Renal pelvis (tissue), 12 donors: ENCODE measurements at places on chromosomes 2 and 18. TPM values are rescaled to one million over a fixed set of nuclear protein-coding genes. Genes with fewer than 3 reads are reported as not detected.

DNA sequence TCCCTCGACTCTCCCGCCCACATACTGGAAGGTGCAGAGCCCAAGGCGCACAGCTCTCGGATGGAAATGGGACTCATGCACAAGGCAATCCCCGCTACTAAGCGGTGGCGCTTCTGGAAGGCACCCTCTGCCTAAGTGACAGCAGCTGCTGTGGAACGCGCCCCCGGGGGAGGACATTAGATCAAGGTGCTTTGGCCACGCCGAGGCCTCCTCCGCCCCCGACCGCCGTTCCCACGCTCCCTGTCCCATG is 202 bp downstream of the MCEE start:
- DNase-seq, result no peak

- no peak for DNase-seq
Measured at GRCh38 chr2:18301421-18302139, 258.9 kb downstream of the RDH14 start.

DNA sequence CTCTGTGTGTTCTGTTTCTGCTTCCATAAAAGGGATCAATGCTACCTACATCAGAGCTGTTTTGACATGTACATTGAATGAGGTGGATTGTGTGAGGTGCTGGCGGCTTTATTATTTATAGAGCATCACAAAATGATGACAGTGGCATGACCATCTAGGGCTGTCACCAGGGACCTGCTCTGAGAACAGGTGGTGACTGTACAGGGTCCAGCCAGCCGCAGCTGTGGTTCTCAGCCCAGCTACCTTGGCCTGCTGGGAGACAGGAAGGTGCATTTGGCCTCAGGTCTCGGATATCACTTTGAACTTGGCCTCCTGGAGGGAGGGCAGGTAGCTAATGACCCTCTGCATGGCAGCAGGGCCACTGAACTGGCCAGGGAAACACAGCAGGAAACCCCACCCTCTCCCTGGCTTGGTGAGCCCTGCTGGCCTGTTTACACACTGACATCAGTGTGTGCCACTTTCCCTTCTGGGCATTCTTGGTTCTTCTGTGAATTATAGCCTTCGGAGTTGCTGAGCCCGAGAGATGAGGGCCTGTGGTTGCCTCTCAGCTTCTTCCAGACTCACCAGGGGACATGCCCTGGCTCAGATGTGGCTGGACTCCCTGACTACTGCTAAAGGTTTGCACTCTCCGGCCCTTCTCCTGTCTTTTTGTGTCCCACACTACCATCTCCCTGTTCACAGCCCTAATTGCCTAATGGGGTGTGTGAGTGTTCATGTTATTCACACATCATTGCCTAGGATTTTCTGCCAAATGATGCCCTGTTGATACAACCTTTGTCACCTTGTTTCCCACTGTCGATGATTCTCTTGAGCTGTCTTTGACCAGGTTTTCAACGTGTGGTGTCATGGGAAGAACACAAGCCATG is 109.2 kb upstream of the RAB12 start:
- no peak for DNase-seq

DNA sequence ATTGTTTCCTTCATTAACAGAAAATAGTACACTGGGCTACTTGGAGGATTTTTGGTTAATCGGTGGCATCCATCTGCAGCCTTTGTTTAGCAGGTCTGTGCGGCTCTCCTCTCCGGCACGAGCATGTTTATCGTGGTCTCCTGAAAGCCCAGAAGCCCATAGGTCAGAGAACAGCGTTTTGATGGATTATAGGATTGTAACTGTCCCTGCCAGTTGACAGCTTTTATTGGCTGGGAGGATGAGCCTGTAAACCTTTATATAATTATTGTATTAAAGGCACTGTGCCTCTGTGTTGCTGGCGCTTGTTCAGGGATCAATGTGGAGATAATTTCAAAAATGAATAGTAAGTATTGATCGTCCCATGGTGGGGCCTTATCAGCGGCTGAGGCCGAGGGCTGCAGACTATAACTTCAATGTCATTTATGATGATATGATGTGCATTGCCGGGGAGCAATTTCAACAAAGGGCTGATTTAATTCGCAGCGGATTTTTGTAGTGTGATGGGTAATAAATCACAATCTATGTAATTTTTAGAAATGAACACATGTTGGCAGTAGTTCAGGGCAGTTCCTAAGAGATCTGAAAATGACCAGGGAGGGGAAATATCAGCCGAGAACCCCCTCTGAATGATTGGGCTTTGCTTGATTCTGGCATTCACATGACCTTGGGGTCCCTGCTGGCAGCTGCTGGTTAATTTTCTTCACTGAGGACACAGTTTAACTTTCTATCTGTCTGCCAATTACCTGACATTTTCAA is 736.1 kb downstream of the GALR1 start:
- DNase-seq, result no peak

DNA sequence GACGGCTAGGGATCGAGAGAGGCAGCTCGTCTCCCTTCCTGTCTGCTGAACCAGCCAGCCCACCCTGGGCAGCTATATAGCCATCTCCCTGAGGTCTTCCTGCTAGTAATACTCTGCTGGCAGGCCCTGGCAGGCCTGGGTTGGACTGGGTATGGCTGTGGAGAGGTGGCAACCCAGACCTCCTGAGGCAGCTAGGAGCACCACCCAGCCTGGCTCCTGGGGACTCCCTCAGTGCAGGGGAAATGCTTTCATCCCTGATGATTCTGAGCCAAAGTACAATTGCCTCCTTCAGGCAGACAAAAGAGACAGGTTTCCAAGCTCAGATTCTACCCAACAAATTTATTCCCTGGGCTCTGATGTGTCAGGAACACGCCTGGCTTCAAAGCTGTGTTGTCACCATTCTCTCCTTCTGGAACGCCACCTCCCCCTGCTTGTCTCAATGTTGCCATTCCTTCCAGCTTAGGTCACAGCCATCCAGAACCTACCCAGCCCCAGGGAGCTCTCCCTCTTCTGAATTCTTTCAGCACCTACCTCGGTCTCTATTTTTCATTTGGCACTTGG is 4.7 kb upstream of the DNAJB2 start:
- no peak for DNase-seq

- no peak for DNase-seq
Measured at GRCh38 chr2:72028351-72028995, 119.2 kb downstream of the CYP26B1 start.

- DNase-seq, result no peak
Measured at GRCh38 chr2:149451417-149452165, 121.2 kb downstream of the LYPD6 start.

DNA sequence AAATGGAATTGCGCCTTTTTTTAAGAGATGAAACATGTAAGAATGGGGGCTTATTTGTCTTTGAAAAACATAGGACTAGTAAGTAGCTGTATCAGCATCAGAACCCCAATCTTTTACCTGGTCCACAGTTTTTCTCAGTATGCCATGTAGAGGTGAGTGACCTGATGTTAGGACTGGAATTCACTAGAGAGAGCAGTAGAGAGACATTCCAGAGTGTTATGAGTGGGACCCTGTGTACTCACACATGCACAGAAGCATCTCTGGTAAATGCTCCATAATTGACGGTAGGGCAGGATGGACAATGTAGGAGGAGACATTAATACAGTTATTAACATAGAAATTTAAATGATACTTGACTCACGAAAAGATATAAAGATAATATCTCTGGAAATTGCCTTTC is 1.4 kb upstream of the GALNT13 start:
- DNase-seq, result no peak

DNA sequence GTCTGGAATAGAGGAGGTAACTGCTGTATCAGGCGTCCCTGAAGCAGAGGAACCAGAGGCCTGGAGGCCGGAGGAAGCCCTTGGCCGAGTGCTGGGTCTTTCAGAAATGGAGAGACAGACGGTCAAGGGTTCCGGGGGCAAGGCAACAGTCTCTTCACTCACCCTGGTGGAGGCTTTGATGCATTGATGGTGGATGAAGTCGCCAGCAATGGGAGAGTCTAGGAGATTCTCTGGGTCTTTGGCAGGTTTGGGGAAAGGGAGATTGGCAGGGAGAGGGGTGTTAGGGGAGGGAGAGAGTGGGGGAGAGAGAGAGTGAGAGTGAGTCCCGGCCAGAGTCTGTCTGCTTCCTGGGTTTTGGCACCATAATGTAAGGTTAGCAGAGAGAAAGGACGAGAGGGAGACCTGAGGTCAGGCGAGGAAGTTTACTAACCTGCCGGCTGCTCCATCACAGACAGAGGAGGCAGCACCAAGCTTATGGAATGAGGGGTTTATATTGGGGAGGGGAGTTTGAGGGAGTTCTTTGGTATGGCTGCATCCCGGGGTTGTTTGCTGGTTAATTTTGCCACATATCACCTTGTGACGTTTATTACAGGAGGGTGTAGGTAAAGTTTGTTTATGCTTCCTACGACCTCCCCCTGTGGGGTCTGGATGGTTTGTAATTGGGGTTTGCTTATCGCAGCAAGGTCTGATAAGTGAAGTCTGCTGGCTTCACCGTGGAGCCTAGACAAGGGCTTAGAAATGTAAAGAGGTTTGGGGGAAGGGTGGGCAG is 19.6 kb downstream of the COMMD1 start:
- no peak for DNase-seq

DNA sequence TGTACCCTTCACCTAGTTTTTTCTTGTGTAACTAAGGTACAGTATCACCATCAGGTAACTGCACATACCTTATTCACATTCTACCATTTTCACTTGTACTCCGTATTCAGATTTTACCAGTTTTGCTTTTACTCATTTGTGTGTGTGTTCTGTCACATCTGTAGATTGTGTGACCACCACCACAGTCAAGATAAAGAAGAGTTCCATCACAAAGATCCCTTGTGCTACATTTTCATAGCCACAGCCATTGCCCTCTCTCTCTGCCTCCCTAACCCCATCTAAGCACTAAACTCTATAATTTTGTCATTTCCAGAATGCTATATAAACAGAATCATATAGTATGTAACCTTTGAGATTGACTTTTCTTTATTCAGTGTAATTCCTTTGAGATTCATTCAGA is 23.5 kb downstream of the DIS3L2 start:
- DNase-seq, result no peak

DNA sequence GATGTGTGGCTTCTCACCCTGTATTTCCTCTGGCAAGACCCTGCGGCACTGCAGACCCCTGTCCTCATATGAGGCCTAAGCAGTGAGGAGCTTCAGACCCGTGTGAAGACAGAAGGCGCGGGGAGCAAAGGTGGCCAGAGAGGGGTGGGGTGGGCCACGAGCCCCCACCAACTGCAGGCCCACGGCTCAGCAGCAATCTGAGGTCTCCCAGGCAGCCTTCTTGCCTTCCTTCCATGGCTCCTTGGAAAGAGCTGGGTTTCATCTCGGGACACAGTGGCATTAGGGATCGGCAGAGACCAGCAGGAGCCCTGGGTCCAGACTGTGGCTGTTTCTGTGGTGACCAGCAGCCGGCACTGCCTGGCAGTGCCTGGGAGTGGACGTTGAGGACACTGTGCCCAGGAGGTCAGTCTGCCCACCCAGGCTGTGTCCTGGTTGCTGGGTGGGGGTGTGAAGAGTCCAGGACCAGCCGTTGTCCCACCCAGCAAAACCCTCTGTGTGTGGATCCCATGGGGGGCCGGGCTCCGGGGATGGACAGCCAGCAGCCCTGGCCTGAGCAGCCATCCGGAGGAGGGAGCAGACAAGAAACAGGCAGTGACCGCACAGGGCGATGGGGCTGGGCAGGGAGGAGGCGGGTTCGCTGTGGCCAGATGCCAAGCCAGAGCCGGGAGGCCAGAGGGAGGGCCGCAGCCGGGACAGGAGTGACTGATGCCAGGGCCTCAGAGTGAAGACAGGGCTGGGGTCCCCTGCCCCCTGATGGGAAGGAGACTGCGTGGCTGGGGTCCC is 73.8 kb downstream of the RRM2 start:
- no peak for DNase-seq

DNA sequence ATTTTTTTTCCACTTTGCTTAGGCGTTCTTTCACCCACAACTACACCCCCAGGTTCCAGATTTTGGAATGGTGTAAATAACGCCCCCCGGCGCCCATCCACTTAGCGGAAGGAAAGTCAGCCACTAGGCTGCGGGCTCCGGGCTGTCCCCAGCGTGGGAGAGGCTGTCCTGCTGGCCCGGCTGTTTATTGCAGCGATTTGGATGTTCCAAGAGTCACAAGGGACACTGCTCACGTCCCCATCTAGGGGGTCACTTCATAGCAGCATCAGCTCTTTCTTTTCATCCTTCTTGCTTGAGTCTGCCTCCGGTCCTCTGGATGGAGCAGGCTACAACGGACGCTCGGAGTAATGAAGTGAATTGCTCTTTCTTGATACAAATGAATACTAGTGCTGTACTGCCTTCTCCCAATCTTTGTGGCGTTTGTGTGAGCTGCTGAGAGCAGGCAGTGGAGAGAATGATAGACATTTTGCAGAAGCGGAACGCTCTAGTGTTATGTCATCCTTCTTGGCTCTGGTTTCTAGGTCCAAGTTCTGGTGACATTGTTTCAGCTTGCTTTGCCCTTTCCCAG is 50.7 kb upstream of the PAIP2B start:
- peak; percentile 19 for DNase-seq

- no peak for DNase-seq
Measured at GRCh38 chr2:29245742-29246382, 130.6 kb downstream of the CLIP4 start.

GRCh38 chr2:159549234-159549633 is 67.1 kb downstream of the BAZ2B start:
- no peak for DNase-seq

DNA sequence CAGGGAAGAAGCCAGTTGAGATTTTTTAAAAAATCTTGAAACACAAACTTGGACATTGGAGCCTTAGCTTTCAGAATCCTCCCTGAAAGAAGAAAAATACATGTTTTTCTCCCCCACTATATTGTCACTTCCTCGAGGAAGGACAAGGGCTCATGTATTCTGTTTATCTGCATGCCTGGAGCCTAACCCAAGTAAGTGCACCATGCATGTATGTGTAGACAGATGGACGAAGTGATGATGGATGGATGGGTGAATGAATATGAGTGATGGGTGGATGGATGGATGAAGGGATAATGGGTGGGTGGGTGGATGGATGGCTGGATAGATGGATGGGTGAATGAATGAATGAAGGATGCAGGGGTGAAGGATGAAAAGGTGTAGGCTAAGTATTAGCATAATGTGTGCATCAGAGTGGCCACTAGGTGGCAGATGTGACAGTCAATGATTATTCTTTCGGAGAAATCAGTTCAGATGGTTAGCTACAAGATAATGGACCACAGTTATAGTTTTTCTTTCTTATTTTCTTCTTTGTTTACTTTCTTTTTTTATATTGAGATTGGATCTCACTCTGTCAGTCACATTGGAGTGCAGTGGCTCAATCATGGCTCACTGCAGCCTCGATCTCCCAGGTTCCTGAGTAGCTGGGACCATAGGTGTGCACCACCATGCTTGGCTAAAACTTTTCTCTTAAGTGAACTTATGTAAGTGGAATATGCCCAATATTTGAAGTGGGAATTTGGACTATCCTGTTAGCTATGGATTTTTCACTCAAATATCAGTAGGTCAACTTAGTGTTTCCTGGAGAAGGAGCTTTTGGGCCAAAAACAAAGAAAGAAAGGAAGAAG is 18.5 kb upstream of the CCDC93 start:
- DNase-seq, result no peak

GRCh38 chr2:24820175-24820513 is 26.9 kb downstream of the CENPO start:
- no peak for DNase-seq

Gene BMP10
- polyA plus RNA-seq, result not detected

Gene EFR3B
- polyA plus RNA-seq, result 6.7 TPM

Gene EVX2
- not detected for polyA plus RNA-seq

Gene SNRPD1
- 137 TPM for polyA plus RNA-seq

Gene CDK15
- 1.5 TPM for polyA plus RNA-seq

Gene ACMSD
- polyA plus RNA-seq, result 49.0 TPM

Gene NCKAP5
- polyA plus RNA-seq, result 6.5 TPM

Gene GKN2
- polyA plus RNA-seq, result not detected

Gene CNDP1
- 2.0 TPM for polyA plus RNA-seq

Gene REG3G
- not detected for polyA plus RNA-seq

Gene PER2
- 8.0 TPM for polyA plus RNA-seq

Gene HOXD8
- 181 TPM for polyA plus RNA-seq

Gene FOXD4L1
- polyA plus RNA-seq, result 0.26 TPM

Gene POTEJ
- not detected for polyA plus RNA-seq

Gene CBLN2
- polyA plus RNA-seq, result 11.9 TPM

Gene CDKL4
- polyA plus RNA-seq, result 0.38 TPM
